ENCODE measurements at places on chromosomes 1 and 21.
A peak's percentile ranks its signal among the peaks of the same experiment; 100 is the strongest.

DNA sequence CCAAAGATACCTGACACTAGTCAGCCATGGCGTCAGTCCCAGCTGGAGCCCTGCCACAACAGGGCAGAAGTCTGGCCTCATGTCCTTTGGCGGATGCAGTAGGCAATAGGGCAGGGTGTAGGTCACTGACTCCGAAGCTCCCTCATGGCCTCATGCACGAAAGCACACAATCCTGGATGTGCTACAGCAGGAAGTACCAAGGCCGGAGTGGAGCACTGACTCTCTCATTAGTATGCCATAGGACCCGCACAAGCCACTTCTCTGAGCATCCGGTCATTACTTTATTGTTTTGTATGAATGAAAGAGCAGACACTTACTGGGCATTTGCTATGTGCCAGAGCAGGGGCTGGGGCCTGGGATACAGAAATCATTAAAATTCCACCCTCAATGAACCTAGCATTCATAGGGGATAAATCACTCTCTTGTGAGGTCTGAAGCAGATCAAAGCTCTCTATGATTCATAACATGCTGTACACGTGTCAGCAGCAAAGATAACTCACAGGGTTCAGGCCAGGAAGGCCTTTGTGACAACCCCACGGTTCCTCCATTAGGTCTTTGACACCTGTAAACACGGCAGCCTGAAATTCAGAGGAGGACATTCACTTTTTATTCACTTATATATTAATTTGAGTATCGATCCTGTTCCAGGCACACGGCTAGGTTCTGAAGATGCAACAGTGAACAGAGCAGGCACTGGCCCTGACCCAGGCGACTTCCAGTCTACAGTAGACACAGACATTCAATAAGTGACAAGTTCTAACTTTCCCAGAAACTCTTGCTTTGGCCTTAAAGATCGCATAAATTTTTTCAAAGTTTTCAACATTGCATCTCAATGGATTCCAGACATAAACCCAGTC lies 357.9 kb upstream of the USP24 start:
- DNase-seq = no peak

- DNase-seq = no peak
These were observed 23.7 kb upstream of the DAB1 start for GRCh38 chr1:57447551-57447950.

DNA sequence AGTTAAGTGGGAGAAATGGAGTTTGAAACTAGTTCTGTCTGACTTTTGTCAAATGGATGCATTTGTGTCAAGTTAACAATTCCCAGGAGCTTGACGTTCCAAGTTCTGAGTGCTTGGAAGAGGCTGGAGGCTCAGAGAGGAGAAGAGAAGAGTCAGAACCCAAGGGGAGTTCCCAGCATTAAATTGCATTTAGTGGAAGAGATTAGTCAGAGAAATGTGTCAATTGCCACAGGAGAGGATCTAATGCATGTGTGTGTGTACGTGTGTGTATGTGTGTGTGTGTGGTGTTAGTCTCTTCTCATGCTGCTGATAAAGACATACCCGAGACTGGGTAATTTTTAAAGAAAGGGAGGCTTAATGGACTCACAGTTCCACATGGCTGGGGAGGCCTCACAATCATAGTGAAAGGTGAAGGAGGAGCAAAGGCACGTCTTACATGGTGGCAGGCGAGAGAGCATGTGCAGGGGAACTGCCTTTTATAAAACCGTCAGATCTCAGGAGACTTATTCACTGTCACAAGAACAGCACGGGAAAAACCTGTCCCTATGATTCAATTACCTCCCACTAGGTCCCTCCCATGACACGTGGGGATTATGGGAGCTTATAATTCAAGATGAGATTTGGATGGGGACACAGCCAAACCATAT lies 101.5 kb upstream of the TMEM51 start:
- no peak for DNase-seq

DNA sequence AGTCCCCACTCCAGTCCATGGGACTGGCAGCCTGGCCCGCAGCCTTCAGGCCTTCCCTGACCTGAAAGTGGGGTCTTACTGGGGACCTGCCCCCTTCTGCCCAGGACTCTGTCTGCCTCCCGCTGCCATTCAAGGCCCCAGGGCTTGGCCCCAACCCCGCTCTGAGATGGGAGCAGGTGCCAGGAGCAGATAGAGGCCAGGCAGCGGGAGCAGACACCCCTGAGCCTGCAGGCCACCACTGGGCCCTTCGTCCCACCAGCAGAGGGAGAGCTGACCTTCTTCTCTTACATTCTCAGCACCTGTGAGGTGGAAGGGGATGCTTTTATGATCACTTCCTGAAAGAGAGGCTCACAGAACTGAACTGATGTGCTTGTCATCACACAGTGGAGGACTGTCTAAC lies 62.2 kb upstream of the TINAGL1 start:
- DNase-seq = no peak

GRCh38 chr1:181424786-181425403 lies 58.4 kb upstream of the CACNA1E start:
- peak; percentile 75 for DNase-seq

Measured in head of caudate nucleus (tissue), 42 donors.